Glutamatergic neuron (in vitro differentiated cells): ENCODE measurements at places on chromosomes 3 and 15.

DNA sequence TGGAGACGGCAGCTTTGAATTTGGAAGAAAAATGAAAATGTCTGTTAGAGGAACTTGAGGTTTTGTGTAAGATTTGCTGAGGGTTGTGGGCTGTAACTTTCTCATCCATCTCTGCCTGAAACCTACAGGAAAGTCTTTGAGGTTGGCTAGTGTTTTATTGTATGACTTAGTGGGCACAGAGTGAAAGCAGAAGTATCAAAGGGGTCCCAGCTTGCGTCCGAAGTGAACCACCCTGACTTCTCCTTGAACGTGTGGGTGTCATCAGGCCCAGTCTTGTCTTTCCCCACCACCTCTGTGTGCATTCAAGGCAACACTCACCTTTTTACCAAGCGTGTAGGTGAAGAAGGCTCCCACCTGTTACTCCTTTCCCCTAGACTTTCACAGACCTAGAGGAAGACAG is 682.1 kb upstream of the CFAP20DC start:
- no peak for DNase-seq

DNA sequence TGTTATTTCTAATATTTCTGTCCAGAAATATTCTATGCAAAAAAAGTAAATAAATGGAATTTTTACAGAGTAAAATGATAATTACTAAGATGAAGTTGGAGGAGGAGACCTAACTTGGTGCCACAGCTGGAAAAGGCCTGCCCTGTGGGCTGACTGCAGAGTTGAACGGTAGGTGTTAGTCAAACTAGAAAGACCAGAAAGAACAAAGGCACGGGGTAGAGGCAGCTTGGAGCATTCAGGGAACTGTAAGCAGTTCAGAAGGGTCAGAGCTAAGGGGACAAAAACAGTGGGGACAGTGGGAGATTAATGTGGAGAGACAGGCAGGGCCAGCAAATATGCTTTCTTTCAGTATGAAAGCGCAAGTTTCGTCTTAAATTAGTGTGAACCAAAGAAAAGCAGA is 39.3 kb upstream of the PTPRG start:
- DNase-seq, result no peak

- DNase-seq, result no peak
Measured at GRCh38 chr15:101686718-101687117, 34.5 kb upstream of the TM2D3 start.

DNA sequence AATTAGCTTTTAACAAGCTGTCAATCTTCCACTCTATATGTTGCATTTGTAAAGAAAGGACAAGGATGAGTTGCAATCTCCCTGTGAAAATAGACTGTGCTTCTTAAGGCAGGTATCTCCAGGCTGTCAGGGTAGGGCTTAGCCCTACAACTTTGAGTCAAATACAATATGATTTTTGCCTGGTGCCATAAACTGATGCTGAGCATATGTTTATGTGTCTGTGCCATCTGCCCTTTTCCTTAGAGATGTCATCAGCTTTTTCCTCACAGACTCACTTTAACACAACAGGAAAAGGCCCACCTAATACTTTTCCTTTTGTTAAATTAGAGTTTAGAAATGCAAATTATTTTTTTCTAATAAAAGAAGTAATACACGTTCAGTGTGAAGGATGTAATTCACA is 548.3 kb downstream of the NLGN1 start:
- no peak for DNase-seq

DNA sequence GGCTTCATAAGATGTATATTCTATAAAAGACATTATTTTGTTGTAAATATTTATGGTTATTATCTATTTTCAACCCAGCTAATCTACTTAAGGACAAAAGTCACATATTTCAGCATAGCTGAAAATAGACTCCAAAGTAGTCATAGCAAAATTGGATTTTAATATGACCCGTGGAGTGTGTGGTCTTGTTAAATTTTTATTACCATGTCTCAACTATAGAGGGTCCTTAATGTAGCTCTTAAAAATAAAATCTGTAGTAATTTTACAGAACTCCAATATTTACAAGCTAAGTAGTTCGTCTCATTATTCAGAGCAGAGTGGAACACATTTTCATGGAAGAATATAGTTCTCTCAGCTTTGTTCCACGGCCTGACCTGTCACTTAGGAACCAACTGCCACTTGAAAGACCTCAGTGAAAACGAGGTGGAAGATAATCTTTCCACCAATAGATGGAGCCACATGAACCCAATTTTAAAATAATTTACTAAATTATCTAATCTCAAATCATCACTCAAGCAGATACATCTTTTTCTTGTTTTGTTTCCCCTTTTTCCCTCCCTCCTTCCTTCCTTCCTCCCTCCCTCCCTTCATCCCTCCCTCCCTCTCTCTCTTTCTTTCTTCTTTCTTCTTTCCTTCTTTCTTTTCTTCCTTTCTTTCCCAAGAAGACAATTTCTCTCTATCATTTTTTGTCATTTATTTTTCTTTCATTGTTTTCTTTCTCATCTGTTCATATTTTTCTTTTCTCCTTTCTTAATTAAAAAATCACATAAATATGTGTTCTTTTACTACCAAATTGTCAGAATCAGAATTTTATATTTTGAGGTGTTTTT is 97.2 kb downstream of the CLDN1 start:
- DNase-seq, result no peak

GRCh38 chr3:71917545-71917944 is 132.6 kb upstream of the PROK2 start:
- DNase-seq, result no peak

DNA sequence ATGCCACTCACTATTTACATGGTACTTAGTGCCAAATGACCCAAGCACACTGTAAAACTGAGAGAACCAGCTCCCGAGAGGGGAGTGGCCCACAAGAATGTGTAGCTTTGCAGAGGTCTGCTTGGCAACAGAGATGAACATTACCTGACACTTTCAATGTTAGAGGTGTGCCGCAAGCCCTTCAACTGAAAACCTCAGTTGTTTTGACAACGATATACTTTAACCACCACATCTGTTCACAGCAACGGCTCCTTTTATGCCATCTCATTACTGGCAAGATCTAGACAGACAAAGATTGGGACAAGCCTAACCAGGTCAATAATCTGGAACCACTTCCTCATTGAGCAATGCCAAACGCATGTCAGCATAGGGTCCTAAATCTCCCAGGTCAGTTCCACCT is 23.7 kb downstream of the NEK10 start:
- no peak for DNase-seq

DNA sequence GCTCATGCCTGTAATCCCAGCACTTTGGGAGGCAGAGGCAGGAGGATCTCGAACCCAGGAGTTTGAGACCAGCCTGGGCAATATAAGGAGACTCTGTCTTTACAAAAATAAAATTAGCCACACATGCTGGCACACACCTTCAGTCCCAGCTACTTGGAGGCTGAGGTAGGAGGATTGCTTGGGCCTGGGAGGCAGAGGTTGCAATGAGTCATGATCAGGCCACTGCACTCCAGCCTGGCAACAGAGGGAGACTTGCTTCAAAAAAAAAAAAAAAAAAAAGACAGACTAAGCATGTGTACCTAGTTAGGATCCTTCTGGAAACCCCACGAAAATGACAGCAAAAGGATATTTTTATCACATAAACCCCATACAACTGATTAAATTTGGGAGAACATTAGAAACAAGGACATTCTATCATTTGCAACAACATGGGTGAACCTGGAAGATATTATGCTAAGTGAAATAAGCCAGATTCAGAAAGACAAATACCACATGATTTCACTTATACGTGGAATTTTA is 44.9 kb downstream of the METTL6 start:
- DNase-seq, result no peak

DNA sequence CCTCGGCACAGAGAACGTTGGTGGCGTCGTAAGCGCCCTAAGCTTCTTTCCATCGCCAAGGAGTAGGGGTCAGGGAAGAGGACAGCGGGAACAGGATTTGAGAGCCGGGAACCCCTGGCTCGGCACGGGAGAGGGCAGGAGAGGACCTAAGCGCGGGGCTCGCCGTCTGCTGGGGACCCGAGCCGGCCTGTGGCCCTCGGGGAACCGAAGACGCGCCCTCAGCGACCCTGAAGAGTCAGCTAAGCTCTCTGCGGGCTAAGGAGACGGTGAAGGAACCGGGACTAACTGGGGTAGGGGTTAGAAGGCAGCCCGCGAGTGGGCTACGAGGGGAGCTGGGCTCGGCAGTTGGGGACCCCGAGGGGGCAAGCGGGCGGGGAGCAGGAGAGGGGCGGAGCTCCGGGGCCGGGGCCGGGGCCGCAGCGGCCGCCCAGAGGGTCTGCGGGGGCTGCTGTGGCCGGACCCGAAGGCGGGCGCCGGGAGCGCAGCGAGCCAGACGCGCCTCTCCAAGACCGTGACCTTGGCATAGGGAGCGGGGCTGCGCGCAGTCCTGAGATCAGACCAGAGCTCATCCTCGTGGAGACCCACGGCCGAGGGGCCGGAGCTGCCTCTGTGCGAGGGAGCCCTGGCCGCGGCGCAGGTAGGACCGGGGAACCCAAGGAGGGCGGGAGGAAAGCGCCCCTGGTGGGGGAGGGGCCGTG is 574 bp downstream of the CASR start:
- DNase-seq, result peak; percentile 49

DNA sequence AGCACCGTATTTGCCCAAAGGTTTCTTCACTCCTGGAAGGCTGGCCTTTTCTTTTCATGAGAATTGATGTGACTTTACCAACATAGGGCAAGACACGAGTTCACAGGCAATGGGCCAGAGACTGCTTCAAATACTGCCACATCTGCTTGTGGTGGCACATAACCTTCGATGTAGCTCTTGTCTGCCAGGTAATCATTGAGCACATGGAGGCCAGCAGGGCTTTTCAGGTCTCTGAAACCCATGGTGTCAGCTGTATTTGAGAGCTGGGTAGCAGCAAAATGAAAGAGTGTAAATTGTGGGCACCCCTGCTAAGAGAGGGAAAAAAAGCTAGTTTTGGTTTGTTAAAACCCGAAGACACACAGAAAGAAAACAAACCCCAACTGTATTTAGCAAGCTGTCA is 200.7 kb downstream of the NAALADL2 start:
- DNase-seq, result no peak

GRCh38 chr3:179688850-179689249 is 36.0 kb downstream of the USP13 start:
- no peak for DNase-seq

DNA sequence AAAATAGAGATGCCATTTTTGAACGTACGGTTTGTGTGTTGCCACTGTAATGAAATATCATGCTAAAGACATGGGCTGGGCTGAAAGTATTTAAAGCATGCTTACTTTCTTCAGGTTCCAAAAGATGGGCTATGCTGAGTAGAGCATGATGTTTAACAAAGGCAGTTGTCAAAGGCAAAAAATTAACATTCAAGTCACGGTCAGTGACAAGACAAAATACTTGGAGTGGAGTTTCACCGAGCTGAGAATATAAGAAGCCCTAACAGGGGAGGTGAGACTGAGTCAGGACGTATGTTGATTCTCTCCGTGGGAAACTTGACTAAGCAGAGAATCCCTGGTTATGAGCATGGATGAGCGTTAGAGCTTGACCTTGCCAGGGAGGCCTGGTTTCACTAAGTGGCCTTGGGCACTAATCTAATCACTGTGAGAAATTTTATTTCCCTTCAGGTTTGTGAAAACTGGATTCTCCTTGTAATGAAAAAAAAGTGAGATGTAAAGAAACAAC is 218.2 kb upstream of the ADAMTS9 start:
- DNase-seq, result no peak

- no peak for DNase-seq
Measured at GRCh38 chr3:45980229-45980813, 15.3 kb downstream of the FYCO1 start.

- peak; percentile 62 for DNase-seq
Measured at GRCh38 chr15:89690276-89691218, at the start of the genes PEX11A and WDR93. PEX11A (minus strand) TSS chr15:89690754; CDS start chr15:89690632, 122 bp downstream. WDR93 (plus strand) TSS chr15:89690811; CDS start chr15:89701747, 10,936 bp downstream.

DNA sequence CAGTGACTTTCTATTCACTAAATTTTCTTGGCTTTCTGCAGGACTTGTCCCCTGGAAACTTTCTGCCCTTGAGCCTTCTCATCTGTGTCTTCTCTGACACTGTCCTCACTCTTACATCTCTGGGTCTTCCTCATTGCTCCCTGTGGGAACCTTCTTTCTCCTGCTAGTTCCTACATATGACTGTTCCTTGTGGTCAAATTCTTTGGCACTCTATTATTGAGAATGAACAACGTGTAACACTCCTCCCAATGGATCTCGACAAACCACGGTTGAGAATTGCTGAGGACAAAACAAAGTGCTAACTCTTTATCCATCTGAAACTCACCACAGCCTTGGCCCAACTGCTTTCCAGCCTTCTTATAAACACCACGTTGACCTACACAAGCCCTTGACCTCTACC is 3.5 kb upstream of the FAM81A start:
- no peak for DNase-seq

- DNase-seq, result no peak
Measured at GRCh38 chr3:56775445-56775837, 26.3 kb downstream of the ARHGEF3 start.

DNA sequence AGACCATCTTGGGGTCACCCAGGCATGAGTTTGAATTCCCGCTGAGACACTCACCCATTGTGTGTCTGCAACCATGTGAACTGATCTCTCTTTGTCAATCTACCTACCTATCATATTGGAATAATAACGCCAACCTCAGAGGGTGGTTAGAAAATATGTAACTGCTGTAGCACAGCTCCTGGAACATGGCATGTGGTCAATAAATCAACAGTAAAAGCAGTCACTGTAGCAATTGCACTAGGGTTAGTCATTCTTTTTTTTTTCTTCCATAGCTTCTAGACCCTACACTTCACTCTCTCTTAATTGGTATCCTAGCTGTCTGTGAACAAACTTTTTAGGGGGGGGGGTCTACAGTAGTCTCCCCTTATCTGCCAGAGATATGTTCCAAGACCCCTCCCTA is 64.2 kb upstream of the SLCO2A1 start:
- no peak for DNase-seq
